Ascending aorta (tissue), 2 donors: ENCODE measurements at places on chromosomes 1 and 21.

DNA sequence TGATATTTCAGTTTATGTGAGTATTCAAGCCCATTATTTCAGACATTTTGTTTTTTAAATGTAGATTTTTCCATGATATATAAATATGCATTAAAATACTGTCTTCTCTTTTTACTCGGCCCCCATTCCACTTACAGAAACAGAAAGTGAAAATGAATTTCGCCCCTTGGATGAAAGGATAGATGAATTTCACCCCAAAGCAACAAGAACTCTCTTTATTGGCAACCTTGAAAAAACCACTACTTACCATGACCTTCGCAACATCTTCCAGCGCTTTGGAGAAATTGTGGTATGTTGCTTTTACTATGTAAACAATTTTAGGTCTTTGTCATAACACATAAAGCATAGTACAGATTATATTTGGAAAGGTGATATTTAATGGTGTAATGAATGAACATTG is 59.9 kb downstream of the ZBTB17 start:
- no peak for DNase-seq

- DNase-seq, result no peak
These were observed 99.3 kb downstream of the PLD5 start for GRCh38 chr1:242425232-242425631.

DNA sequence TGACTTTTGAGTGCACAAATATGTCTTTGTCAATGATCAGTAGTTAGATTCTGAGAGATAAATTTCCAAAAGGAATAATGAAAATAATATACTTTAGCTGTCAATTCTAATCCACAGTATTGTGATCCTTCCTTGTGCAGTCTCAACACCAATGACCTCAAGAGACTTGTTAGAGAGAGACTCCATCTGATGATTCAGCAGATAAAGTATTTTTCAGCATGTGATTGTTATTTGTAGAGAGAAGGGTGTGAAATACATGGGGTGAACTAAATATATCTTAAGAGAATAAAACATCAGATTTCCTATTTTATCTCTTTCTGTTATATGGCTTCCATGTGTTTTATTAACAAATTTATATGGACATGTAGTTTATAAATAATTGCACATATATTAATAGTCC is 5.9 kb upstream of the ZNF124 start:
- DNase-seq, result no peak

GRCh38 chr1:64470665-64471217 is 812 bp downstream of the CACHD1 start:
- DNase-seq, result peak; percentile 67

- no peak for DNase-seq
These were observed 7.6 kb upstream of the CLCA2 start for GRCh38 chr1:86416343-86416742.
